ENCODE measurements at places on chromosomes 6 and 20.

GRCh38 chr6:89237158-89237557 lies 20.0 kb upstream of the GABRR1 start:
- no peak for DNase-seq

DNA sequence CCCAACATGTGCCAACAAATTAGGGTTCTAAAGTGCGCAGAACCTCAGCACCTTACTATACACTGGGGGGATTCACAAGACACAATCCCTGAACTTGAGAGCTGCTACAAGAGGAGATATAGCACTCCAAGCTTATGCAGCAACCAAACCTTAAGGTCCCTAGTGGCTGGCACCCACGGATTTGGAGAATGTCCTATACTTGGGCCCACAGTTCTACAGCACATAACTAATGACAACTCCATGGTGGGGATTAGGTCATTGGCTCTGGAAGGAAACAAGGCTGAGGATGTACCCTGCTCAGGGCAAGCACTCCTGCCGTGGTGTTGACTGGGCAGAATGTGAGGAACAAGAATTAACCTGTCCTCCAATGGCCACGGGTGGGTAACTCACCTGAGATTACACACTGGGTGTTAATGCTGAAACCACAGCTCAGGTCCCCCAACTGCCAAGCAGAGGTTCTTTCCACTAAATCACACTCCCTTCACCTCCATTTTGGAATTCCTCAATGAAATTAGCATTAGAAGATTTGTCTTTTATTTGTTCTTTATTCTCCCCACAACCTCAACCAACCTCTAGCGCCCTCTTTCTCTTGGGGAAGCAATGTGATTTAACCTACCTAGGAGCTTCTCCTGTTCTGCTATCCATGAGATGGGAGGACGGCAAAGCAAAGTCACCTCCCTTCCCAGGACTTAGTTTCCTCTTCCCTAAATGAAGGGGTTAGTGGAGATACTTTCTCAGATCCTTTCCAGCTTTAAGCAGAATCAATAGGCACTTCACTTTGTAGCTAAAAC lies 32.0 kb downstream of the TRERF1 start:
- no peak for DNase-seq

- no peak for DNase-seq
Measured at GRCh38 chr6:123022975-123023374, 26.9 kb downstream of the CLVS2 start.

DNA sequence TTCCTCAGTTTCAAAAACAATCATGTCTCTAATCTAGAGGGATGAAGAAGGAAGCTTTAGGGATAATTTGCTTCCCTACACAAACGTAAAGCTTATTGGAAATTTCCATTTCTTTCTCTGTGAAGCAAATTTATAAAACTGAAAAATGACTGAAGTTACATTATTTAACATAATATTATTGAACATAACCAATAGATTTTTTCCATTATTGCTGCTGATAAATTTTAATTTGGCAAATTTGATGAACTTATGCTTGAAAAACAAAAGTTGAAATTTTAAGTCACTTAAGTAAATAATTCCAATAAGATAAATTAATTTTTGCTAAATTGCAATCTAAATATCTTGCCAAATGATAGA lies 140.9 kb downstream of the GMDS start:
- no peak for DNase-seq

DNA sequence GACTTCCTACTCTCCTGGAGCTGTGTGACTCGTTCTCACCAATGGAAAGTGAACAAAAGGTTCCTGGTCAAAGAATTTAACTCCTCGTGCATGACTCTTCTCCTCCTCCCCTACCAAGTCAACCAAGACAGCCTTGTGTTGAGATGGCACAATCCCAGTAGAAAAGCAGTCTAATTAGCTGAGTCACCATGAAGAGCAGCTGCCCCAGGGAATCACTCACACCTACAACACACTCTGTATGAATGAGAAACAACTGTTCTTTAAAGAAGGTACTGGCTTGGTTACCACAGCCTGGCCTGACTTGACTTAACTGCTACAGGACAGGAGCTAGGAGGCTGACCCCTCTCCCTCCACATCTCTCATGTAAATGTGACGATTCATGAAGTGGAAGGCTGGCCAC lies 2.9 kb upstream of the HLA-DOB start:
- DNase-seq, result no peak

GRCh38 chr6:113018351-113019151 lies 671.4 kb downstream of the RFPL4B start:
- DNase-seq, result no peak

- DNase-seq, result peak; percentile 77
Measured at GRCh38 chr6:15247500-15248450, 1.9 kb downstream of the JARID2 start.

DNA sequence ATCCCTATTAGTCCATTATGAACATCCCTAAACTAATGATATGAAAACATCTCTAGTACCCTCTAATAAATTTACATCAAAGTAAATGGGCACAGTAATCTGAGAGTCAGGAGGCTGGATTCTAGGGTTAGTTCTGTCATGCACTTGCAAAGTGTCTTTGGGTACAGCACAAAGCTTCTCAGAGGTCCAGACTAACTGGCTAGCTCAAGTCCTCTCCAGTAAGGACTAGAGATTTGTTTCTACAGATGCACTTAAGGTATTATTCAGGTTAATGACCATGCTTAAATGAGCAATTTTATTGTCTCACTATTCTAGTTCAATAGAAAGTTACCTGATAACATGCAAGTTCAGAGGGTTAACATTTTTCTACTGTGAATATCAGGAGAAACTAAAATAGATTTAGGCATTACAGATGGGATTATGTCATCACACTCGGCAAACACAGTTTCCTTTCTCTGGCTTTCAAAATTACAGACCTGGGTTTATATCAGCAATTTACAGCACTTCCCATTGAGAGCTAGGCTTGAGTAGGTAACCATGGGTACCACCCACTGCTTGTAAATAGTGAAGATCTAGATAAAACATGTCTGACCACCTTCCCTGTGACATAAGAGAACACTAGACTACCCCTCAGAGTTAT lies 402.9 kb upstream of the RUNX2 start:
- DNase-seq, result no peak

GRCh38 chr6:152398316-152398715 lies 238.8 kb downstream of the SYNE1 start:
- no peak for DNase-seq

GRCh38 chr6:160808263-160808662 lies 106.2 kb downstream of the PLG start:
- no peak for DNase-seq

DNA sequence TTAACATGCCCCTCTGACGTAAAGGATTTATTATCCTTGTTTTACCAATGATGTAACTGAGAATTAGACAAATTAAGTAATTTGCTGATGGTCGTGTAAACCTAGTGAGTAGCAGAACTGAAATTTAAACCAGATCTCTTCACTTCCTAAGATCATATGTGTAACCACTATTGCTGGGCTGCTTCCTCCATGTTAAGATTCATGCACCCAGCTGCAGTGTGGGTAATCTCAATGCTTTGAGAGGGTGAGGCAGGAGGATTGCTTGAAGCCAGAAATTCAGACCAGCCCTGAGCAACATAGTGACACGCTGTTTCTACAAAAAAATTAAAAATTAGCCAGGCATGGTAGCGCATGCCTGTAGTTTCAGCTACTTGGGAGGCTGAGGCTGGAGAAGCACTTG lies 97.9 kb downstream of the L3MBTL3 start:
- DNase-seq, result no peak

DNA sequence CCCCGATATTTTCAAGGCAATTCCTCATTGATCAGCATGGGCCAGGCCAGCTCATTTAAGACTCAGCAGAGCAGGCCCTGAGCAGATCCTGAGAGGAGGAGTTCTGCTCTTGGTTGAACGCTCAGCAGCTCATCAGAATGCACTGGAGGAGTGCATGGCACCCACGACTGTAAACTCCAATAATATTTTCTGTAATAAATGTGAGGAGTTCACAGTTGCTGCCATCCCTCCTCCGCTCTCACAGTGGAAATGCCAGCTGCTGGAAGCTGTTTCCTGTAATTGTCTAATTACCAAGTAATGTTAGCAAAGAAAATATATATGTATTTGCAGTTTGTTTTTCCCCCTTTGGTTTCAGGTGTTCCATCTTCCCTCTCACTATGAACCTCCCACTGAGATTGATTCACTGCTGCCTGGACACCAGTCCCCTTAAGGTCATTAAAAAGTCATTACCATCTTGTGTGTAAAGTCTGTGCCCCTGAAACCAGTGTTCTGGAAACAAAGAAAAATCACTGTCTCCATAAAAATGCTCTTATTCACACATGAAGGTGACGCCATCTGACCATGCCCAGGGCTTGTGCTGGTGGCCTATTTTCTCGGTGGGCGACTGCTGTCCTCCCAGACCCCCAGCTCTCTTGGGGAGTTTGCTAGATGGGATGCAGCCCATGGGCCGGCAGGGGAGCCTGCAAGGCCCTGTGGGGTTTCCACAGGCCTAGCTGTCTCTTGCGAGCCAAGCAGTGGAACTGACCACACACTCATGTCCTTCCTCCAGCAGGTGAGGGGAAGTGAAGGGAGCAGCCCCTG lies 374.2 kb downstream of the ZFAND3 start:
- no peak for DNase-seq

- DNase-seq, result no peak
Measured at GRCh38 chr20:35030136-35030535, 62.5 kb downstream of the TRPC4AP start.

- no peak for DNase-seq
Measured at GRCh38 chr6:123997223-123997622, 193.6 kb downstream of the NKAIN2 start.

DNA sequence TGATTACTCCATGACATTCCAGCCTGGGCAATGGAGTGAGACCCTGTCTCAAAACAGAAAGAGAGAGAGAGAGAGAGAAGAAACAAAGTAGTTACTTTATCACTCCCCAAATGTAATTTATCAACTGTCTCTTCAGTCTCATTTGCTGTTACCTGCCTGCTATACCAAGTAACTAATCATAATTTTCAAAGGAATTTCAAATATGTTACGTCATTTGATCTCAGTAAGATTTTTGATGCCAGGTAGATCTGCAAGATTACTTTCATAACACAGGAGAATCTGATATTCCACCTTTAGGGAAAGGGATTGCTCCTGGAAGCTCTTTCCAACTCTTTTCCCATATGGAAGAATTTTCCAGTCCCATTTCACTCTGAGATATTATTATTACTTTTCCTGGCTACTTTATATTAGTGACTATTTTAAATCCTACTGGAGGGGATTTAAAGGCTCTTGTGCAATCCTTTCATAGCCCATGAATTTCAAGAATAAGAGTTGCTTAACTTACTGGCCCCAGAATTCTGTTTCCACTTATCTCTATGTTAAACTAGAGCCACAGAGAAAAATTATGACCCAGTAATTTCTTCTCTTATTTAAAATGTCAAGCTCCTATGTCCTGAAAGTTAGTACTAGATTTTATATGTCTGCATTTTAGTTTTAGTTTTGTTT lies 390.2 kb upstream of the FLRT3 start:
- DNase-seq, result no peak

DNA sequence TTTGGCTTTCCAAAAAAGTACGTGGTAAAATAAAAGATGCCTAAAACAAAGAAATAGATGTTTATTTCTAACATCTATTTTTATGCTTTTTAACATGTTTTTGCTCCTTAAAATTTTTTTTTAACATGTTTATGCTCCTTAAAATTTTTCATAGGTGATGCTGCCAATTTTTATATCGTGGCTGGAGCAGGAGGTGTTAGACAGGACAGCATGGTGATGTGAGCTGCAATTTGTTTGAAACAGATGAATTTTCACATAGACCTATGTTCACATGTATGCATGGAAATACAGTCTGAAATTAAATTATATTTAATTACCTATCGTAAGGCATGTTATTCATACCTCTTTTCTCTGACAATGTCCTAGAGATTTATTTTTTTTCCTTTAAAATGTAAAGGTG lies 784.8 kb downstream of the EPHA7 start:
- no peak for DNase-seq

DNA sequence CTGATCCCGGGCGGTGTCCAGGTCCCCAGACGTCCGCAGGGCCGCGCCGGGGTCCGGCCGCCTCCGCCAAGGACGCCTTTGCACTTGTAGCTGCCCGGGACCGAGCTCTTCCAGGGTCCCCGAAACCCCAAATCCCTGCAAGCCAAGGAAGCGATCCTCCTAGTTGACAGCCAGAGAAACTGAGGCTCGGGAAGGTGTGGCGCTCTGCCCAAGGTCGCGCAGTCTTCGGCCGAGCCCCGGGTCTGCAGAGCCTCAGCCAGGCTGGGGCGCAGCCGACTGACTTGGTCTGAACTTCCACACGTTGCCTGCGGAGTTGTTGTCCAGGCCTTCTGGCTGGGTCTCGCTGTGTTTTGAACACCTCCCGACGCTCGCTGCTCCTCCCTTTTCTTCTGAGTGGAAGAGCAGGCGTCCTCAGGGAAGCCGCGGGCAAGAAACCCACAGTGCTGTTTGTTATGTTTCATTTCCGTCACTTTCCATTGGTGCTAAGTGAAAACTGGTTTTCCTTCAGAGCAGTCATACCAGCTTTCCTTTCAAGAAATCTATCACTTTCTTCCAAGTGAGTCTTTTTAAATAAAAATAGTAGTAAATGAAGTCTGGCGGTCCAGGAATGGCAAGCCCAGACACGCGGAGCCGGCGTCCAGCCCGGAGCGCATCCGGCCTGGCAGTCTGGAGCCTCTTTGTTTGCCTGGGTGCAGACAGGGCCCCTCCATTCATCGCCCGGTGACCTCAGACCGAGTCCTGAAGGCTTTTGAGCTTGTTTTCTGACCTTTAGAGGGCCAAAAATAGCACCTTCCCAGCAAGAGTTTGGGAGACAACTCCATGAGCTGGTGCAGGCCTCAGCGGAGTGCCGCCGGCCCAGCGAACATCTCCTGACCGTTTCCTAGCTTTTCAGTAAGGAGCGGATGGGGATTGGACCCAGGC lies 698 bp downstream of the FAM210B start:
- DNase-seq, result no peak

Data from B cell (primary cell).